ENCODE measurements at places on chromosomes 12 and 14.

- no peak for DNase-seq
Measured at GRCh38 chr12:116442946-116443345, 116.2 kb upstream of the MAP1LC3B2 start.

DNA sequence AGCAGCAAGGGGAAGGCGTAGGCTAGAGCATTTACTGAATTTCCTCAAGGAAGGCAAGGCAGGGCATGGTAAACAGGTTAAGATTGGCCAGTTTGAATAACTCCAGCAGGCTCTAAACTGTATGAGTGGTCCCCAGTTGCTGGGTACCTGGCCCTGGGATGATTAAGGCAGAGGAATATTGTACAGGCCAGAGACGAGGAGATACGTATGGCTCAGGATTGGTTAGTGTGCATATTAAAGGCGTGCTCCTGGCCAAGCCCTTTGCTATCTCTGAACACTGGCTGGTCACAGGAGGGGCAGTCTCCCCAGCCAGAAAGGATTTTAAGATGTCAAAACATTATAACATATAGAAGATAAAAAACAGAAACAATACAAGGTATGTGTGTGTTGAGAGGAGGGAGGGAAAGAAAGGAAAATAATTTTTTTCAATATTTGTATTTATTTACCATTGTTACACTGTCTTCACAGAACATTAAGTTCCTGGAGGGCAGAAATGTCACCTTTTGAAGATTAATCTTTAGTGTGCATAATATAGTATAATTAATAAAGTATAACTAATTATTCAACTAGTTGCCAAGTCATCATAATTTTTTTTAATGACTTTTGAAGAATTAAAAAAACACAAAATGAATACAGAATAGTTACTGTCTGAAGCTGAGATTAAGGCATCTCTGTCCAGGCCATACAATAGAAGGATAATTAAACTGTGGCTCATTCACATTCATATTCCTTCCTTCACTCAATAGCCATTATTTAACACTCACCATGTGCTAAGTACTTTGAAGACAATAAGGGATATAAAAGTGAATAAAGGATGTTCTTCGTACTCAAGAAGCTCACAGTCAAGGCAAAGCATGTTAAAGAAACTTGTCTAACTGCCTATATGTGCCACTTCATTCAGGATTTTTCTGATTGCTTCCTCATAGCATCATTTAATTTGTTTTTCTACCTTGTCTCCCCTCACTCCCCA, 41.9 kb downstream of the DCP1B start:
- DNase-seq, result no peak

GRCh38 chr14:32477396-32477795, 148.3 kb downstream of the AKAP6 start:
- DNase-seq, result no peak

- DNase-seq, result no peak
Measured at GRCh38 chr12:105773471-105773870, 365.3 kb downstream of the NUAK1 start.

DNA sequence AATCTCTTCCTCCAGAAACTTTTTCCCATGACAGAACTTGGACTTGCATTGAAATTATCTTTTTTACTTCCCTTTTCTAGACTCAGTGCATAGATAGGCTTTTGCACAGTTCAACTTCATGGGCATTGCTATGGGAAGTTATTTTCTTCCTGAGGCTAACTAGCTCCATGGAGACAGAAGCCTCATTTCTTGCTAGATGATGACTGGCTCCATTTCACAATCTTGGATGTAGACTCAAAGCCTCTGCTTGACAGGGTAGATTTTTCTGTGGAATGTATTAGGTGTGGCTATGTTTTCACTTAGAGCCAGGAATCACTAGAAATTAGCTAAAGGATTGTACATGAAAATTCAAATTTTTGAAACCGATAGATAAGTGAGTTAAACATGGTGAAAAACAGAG, 884.1 kb upstream of the MGAT4C start:
- DNase-seq, result no peak

DNA sequence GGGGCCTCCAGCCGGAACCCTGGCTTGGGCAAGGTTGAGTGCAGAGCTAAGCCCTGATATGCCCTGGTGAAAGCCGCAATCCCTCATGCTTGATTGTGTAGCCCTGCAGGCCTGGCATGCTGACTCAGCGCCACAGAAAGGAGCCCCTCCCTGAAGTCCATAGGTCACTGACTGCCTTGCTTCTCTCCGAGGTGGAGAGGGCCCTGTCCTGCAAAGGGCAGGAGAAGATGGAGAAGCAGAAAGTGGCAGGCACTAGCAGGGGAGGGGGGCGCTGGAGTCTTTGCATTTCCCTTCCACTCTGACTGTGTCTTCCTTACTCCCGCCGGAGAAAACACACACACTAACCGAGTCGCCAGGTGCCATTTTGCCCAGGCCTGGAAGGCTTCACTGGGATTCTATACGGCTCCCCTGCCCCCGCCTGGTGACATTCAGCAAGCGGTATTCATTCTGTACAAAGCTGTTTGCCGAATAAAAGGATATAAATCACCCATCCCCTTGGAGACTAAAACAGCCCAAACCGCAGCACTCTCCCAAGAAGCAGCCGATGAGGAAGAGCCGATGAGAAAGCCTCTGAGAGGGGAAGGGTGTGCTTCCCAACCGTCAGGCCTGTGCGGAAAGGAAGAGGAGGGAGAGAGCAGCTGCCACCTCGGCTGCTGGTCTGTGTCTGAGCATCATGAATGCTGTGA, 69.8 kb downstream of the SLC6A12 start:
- no peak for DNase-seq

GRCh38 chr14:28876572-28876945, 110.0 kb downstream of the FOXG1 start:
- DNase-seq, result no peak

GRCh38 chr12:123389560-123390351, 5.8 kb downstream of the KMT5A start:
- peak; percentile 12 for DNase-seq

GRCh38 chr12:89880690-89881350, 172.2 kb upstream of the ATP2B1 start:
- no peak for DNase-seq

- no peak for DNase-seq
Measured at GRCh38 chr14:22882529-22883172, 371 bp upstream of the REM2 start.

Measured in stimulated activated CD8-positive, alpha-beta memory T cell treated with anti-CD3 and anti-CD28 coated beads, Interleukin-2, amount 100 ng/mL, for 48 hours (primary cell).